ENCODE measurements at places on chromosomes 2 and 18.

DNA sequence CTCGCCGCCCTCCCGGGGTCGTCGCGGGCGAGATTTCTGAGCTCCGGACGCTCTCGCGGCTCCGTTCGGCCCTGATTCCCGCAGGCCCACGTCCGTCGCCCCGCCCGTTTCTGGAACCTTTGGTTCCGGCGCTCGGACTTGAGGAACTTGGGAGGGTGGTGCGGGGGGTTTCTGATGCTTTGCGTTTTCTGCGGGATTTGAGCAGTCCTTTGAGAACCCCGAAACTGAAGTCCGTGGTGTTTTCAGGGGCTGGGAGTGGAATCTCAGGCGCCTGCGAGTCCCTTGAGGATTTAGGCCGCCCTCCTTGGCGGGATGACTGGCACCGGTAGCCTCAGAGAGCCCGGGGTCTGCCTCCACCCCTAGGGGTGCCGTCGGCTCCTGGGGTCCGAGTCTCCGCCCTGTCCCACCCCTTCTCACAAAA is 336 bp downstream of the THNSL2 start:
- DNase-seq: peak; percentile 17

DNA sequence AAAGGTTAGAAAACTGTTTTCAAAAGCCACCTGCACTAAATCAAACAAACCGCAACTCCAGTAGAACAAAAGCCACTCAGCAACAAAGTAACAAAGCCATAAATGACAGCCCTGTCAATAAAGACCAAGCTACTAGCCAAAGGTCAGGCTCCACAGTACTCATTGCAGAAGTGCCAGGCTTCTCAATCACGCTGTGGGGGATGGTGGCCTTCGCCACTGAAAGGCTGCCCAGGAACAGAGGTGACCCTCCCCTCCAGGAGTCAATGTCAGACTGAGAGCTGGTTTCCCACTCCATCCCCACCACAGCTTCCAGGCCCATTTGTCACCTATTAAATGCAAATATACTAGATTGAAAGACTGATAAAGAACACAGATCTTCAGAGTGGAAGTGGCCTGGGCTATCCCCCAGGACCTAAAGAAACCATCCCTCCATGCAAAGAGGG is 5.9 kb downstream of the ATP8B1 start:
- DNase-seq: no peak

DNA sequence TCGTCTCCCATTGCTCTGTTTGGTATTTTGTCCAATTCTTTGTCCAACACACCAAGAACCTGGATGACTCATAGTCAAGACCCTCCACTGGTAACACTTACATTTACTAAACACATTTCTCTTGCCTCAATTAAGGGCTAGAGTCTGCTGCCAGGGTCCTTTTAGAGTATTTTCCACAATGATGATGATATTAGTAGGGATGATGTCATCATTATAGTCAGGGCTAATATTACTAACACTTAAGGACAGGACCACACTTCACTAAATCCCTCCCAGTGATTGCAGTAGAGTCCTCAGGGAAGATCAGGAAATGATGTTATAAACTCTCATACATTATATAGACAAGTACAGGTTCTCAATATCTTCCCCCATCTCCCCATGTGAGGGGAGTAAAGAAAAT is 13.6 kb upstream of the SS18 start:
- no peak for DNase-seq

GRCh38 chr2:200054681-200055468 is 99.5 kb downstream of the MAIP1 start:
- no peak for DNase-seq

DNA sequence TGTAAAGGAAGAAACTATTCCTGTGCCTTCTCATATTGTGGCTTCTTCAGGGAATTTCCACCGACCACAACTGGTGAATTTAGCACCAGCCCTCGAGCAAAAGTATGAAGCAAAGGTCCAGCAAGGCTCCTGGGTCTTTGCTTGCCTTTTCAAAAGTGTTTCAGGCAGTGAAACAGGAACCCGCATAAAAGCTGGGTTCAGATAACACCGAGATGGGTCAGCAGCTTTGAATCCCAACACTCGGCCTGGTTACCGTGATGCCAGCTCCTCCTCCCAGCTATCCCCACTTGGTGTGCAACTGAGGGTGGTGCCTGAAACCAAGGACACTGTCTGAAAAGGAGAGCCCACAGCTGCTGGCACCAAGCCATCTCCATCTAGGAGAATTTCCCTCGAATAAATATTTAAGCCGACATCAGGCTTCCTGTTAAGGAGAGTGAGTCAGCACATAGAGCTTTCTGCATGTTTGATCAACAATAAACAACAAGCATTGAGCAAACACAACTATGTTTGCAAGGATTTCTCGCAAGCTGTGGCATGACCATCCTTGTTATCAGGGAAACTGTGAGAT is 69.5 kb downstream of the ANTXR1 start:
- DNase-seq: no peak

GRCh38 chr2:67828066-67828465 is 234.7 kb downstream of the C1D start:
- DNase-seq: no peak

DNA sequence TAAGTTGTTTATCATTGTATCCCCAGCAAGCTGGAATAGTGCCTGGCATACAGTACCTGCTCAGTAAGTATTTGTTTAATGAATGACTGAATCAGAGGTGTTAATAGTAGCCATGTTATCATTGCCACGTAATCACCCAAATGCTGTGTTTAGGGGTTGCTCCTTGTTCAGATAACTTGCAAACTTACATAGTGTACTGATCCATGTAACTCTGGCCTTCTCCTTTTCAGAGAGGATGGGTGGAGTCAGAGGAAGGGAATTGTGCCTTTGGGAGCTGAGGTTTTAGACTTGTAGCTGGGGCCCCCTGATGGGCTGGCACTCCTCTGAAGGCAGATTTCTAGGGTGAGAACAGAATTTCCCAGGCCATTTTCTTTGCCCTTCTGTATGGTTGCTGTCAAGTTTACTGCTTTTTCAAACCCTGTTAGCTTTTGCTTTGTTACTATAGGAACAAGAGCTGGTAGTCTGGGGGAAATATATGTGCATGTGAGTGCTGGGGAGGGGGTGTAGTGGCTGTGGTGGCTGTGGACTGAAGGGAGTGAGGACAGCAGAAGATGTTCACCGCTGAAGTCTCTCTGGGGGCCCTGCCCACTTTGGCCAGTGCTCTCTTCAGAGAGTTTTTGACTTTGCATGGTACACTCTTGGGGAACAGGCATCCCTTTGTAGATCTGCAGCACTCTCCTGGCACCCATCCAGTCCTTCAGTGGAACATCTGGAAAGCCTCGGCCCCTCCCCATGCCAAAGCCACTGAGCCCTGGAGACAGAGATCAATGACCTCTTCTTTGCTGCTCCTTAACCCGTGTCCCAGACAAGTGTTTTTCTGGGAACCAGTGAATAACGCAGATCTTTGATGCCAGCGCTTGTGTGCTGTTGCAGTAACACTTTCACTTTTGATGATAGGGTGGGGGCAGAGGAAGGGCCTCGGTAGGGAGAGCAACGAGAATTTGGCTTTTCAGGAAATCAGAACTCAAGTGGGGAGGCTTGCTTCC is 209.0 kb downstream of the PRKCE start:
- no peak for DNase-seq

DNA sequence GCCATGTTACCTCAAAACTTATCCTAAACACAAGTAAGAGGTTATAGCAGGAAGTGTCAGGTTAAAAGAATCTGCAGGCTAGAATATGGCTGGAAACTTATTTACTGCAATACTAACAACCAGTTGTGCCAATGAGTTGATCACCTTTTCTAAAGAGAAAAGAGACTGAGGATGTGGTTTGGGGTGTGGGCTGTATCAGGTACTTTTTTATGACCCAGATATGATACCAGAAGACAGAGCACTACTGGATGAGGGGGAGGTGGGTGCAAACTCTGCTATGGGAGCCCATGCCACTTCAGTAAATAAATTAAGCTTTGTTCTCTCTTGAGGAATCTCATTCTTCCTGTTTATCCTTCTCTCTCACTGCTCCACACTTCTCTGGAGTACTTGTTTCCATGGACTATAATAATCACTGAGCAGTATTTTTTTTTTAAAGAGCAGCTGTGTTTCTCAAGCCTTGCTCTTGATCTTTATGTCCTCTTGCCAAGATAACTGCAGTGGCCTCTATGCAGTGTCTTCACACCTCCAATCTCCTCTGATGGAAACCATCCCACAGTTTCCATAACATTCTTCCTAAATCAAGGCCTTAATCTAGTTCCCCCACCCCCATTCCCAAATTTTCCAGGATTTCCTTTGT is 51.2 kb upstream of the NOSTRIN start:
- no peak for DNase-seq

GRCh38 chr2:201781557-201782051 is 871 bp upstream of the ALS2 start:
- peak; percentile 7 for DNase-seq

DNA sequence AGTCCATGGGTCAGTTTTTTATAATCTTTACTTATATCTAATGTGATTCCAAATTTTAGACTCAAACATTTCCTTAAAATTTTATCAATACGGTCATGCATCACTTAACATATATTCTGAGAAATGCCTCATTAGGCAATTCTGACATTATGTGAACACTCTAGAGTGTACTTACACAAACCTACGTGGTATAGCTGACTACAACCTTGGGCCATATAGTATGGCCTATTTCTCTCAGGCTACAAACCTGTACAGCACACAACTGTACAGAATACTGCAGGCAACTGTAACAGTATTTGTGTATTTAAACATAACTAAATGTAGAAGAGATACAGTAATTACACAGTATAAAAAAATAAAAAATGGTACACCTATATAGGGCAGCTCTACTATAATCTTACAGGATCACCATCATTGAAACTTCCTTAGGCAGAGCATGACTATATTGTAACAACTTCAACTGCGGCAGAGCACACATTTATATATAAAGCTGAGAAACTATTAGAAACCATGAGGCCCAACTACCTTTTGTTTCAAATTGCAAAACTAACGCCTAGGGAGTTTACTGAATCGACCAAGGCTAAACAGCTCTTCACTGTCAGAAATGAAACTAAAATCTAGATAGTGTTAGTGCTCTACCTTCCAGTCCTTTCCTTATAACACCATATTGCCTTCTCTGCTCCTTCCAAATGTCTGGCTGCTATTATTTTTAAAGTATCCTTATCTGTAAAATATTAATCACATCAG is 6.9 kb downstream of the YES1 start:
- DNase-seq: no peak

DNA sequence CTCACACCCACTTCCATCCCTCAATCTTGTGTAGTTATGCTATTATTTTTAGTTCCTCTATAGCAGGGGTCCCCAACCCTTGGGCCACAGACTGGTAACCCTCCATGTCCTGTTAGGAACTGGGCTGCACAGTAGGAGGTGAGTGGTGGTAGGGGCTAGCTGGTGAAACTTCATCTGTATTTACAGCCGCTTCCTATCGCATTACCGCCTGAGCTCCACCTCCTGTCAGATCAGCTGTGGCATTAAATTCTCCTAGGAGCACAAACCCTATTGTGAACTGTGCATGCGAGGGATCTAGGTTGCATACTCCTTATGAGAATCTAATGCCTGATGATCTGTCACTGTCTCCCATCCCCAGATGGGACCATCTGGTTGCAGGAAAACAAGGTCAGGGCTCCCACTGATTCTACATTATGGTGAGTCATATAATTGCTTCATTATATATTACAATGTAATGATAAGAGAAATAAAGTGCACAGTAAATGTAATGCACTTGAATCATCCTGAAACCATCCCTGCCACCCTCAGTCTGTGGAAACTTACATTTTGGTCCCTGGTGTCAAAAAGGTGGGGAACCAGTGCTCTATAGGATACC is 1.6 kb upstream of the RAB11FIP5 start:
- no peak for DNase-seq

DNA sequence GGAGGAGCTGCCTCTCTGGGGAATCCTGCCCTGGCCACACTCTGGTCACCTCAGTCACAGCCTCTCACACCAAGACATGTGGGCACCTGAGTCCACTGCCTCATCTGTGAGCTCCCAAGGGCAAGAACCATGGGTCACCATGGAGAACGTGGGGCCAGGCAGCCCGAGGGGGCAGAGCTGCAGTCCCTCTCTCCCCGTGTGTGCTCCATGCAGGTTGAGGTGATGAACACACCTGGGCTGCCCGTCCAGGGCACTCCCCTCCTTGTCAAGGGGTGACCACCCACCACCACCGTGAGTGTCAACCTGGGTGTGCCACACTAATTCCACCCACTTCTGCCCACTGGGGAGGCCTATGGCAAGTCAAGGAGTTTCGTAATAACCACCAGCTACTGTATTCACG is 159.6 kb upstream of the RAB6C start:
- no peak for DNase-seq

DNA sequence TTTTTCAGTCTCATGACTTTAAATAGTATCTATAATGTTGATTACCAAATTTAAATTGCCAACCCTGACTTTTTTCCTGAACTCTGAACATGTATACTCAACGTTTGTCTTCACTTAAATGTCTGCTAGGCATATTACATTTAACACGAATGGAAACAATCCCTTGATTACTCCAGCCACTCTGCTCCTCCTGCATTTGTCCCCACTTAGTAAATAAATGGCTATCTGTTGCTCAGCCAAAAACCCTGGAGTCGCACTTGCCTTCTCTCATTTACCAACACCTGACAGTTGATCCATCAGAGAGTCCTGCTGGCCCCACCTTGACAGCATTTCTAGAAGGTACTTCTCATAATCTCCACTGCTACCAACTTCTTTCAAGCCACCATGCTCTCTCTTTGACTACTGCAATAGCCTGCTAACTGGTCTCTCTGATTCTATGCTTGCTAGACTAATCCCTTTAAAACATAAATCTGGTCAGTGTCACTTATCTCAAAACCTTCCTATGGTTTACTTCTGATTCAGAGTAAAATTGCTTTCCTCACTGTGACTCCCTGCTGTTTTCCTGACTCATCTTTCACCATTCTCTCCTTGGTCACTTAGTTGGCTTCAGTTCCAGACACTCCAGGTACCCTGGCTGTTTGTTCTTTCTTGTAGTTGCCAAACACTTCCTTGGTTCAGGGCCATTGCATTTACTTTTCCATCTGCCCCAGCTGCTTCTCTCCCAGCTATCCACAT is 31.9 kb downstream of the SPAG16 start:
- DNase-seq: no peak

DNA sequence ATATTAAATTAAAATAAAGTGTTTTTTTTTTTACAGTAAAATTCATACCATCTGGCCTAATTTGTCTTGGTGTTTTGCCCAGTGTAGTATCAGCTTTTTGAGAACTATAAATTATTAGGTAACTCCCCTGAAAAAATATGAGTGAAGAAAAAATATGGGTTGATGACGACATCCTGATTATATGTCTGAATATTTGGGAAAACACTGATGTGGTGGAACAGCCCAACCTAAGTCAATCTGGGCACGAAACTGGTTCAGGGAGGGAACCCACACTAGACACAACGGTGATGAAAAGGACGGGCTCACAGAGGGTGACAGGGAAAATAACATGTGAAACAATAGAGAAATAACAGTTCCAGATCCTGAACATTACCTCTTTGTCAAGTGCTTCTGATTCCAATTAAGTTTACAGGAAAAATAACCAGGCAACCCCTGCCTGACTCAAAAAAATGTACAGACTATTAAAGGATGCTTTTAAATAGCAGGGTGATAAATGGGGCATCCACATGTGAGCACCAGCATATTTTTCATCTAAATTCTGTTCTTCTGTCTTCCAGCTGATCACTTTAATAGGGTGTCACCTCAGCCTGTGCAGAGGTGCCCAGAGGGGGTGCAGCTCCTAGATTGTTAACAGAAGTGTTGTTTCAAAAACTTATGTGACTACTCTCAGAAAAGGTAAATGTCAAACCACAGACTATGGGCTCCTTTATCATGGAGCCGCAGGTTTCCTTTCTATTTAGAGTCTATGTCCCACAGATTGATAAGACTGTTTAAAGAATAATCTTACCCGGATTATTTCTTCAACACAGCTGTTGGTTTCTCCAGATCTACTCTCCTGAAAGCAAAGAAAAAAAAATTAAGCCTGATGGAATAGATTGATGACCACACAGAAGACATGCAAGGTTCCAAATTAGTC is 305.4 kb downstream of the AFF3 start:
- DNase-seq: no peak

Data from stimulated activated CD4-positive, alpha-beta T cell treated with anti-CD3 and anti-CD28 coated beads, Interleukin-1b, Interleukin-23, amount 100 ng/mL, for 4 hours (primary cell).